KBM-7 (cell line): ENCODE measurements at places on chromosomes 1 and 21.

DNA sequence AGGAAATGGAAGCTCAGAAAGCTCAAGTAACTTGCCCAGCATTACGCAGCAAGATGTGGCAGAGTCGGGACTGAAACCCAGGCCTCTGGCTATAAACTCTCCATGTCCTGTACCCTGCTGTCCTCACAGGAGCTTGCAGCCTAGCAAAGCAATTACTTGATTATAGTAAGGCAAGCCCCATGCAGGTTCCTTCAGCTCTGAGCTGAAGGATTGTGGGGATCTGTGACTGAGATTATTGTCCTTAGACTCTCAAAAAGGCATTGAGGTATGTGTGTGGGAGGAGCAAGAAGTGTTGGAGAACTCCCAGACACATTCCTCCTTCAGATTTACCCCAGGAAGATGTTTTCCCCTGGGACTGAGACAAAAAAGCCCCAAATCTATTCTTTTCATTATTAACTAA is 124.0 kb upstream of the SPATA6 start:
- DNase-seq = no peak

DNA sequence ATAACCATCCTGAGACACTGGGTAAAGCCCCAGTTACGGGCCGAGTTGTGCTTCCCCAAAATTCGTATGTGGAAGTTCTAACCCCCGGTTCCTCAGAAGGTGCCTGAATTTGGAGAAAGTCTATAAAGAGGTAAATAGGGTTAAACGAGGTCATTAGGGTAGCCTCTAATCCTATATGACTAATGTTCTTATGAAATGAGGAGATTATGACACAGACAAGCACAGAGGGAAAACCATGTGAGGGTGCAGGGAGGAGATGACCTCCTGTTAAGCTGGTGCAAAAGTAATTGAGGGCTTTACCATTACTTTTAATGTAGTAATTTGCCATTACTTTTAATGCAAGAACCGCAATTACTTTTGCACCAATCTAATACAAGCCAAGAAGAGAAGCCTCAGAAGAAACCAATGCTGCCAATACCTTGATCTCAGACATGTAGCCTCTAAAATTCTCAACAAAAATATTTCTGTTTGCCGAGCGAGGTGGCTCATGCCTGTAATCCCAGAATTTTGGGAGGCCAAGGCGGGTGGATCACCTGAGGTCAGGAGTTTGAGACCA is 260.8 kb downstream of the GPATCH2 start:
- DNase-seq = no peak

DNA sequence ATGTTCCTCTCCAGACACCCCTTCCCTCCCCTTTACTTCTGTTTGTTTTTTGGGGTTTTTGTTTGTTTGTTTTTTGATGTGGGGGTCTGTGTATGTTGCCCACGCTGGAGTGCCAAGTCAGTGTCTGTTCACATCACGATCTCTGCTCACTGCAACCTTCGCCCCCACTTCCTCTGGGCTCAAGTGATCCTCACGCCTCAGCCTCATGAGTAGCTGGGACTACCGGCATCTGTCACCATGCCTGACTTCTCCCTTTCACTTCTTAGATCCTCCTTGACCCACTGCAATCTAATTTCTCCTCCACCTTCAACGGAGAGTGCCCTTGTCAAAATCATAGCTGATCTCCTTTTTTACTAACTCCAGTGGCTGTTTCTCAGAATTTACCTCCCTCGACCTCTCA is 100.7 kb upstream of the KIF26B start:
- no peak for DNase-seq

DNA sequence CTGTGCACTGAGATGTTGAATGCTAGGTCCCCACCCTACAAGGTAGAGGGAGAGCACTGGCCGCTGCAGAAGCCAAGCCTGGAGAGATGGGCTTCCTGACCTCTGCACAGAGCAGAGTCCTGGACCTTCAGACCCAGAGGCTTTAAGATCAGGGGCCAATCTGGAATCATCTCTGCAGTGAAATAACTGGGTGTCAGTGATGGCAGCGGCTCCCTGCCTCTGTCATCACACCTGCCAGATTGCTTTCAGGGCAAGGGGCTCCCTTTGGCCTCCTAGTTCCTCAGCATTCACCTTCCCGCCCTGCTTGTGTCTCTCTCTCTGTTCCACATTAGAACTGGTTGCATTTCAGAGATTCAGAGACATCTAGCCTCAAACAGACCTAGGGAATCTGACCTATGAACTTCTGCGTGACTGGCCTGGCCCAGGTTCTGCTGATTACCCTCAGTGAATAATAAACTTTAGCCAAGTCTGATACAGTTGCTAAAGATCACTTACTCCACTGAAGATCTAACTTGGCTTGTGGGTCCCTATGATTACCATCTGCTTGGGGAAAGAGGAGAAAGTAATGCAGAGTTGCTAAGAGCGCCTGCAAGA is 87.8 kb downstream of the ATP1A1 start:
- no peak for DNase-seq

DNA sequence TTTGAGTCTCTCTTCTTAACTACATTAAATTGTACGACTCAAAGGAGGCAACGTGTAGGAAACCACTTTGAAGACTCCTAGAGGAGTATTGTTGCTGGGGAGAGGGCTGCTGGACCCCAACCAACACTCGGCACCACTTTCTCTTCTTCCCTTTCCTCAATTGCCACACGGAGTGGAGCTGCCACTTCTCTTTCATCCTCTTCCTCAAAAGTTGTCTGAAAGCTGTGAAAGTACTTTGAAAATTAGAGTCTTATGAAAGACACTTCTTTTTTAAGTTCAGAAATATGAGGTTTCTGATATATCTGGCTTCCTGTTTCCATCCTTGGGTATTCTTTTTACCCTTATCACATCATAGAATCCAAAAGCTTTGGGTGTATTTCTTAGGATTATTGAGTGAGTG is 59.5 kb downstream of the MRPS6 start:
- DNase-seq = no peak

DNA sequence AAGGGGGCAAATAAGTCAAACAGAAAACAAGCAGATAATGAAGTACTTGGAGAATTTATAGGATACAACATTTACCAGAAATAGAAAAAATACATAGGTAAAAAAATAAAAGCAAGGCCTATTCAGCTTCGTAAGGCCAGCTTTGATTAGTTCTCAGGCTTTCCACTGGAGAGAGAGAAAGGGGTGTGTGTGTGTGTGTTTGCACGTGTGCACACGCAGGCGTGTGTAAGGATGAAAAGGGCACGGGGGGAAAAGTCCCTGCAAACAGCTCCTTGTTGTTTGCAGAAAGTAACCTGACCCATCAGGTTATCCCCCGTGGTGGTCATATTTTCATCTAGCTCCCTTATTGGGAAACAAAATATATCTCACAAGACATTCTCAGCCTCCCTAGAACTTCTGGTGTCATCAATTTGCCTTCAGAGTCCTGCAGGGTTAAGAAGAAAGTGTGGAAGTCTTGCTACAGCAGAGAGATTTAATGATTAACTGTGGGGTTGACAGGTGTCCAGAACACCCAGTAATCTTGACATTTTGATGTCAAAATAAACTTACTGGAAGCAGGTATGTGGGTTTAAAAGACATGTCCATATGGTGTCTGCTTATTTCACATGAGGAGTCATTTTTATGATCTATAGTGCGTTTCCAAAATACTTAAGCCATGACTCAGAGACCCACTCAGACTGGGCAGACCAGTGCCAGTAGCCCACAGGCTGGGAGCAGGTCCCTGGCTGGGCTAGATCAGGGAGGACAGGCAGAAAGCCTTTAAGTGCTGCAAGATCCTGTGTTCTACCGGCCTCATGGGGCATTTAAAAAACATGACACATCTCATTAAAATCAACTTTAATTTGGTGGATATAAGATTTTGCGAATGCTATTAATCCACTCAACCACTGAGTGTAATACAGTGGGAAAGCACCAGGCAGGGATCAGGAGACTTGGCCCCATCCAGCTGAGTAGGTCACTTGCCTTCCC is 487.6 kb upstream of the CAMK1G start:
- DNase-seq = no peak

GRCh38 chr1:56644064-56644918 is 823 bp upstream of the PRKAA2 start:
- DNase-seq = peak; percentile 3

DNA sequence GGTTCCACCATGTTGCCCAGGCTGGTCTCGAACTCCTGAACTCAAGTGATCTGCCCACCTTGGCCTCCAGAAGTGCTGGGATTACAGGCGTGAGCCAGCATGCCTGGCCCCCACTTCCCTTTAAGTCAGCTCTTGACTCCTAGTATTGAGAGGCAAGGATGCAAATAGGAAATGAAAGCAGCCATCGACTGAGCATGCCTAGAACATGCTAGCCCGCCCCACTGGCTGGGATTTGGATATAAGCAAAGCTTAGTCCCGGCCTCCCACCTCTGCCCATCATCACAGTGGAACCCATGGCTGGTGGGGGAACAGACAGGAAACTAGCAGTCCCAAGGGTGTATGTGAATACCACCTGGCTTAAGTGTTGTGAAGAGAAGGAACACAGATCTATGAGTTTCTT is 10.5 kb downstream of the C1orf167 start:
- peak; percentile 18 for DNase-seq

- no peak for DNase-seq
These were observed 5.0 kb downstream of the ENTREP3 start for GRCh38 chr1:155250246-155250632.
